ENCODE measurements at places on chromosomes 1 and 21. TPM values are rescaled to one million over a fixed set of nuclear protein-coding genes. Genes with fewer than 3 reads are reported as not detected.
A peak's percentile ranks its signal among the peaks of the same experiment; 100 is the strongest.

- no peak for DNase-seq
- peaks cover 3% of the 10 kb centered on the region for H3K4me1 ChIP-seq
- no peak overlapping the region for H3K27ac ChIP-seq
- H3K27me3 ChIP-seq = no peaks in the 10 kb centered on the region
- no peaks in the 10 kb centered on the region for H3K36me3 ChIP-seq
These were observed 1.9 kb downstream of the ETNK2 start for GRCh38 chr1:204149635-204150565.

- no peaks in the 10 kb centered on the region for H3K36me3 ChIP-seq
- H3K4me3 ChIP-seq = no peak overlapping the region
- peaks cover 4% of the 10 kb centered on the region for H3K27me3 ChIP-seq
These were observed 74.4 kb downstream of the CLCA4 start for GRCh38 chr1:86621286-86621685.

- H3K4me3 ChIP-seq = no peak overlapping the region
- no peak overlapping the region for H3K27ac ChIP-seq
- no peaks in the 10 kb centered on the region for H3K36me3 ChIP-seq
- peaks cover 2% of the 10 kb centered on the region for H3K27me3 ChIP-seq
- H3K4me1 ChIP-seq = no peaks in the 10 kb centered on the region
These were observed 139.0 kb downstream of the CAMTA1 start for GRCh38 chr1:6923955-6924881.

DNA sequence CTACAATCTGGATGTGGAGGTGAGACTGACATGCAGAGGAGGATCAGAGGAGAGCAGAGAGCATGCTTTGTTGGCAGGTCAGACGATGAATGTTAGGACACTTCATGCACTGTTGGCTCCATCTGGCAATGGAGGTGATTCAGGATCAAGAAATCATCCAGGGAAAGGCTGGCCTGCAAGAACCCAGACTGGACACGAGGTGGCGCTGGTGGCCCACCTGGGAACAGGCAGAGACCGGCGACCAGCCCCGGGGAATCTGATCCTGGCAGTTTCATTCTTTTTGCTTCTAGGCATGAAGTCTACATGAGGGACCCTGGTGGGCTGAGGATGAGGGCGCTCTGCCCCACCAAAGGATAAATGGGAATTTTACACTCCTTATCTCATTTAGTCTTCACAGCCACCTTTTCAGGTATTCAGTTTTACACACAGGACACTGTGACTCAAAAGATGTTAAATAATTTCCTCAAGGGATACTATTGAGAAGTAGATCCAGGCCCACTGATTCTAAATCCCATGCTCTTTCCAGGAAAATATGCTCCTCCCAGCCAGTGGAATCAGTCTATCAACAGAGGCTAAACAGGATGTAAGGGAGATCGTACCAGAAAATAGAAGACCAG lies 26.2 kb upstream of the SCMH1 start:
- no peak overlapping the region for H3K27ac ChIP-seq
- no peaks in the 10 kb centered on the region for H3K27me3 ChIP-seq
- H3K4me1 ChIP-seq = no peaks in the 10 kb centered on the region
- H3K4me3 ChIP-seq = no peak overlapping the region
- H3K36me3 ChIP-seq = no peaks in the 10 kb centered on the region
- peak; percentile 68 for DNase-seq

- no peak for DNase-seq
- peaks cover 21% of the 10 kb centered on the region for H3K36me3 ChIP-seq
- H3K4me3 ChIP-seq = no peak overlapping the region
- peaks cover 27% of the 10 kb centered on the region for H3K4me1 ChIP-seq
These were observed 39.5 kb downstream of the GATAD2B start for GRCh38 chr1:153883223-153883622.

DNA sequence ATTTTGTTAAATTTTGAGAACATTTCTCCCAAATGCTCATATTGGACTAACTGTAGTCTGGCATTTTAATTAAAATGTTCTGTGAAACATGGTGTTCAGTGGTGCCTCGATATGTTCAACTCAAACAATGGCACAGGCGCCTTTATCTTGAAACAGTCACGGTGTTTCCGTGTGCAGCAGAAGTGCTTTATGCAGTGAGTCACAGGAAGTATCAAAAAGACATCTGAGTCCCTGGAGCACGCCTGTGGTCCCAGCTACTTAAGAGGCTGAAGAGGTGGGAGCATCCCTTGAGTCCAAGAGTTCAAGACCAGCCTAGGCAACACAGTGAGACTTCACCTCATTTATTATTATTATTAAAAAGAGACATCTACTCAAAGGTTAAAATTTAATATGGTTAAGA lies 52.2 kb downstream of the GREM2 start:
- H3K36me3 ChIP-seq = no peaks in the 10 kb centered on the region
- H3K27me3 ChIP-seq = no peaks in the 10 kb centered on the region
- no peaks in the 10 kb centered on the region for H3K4me1 ChIP-seq
- DNase-seq = no peak

DNA sequence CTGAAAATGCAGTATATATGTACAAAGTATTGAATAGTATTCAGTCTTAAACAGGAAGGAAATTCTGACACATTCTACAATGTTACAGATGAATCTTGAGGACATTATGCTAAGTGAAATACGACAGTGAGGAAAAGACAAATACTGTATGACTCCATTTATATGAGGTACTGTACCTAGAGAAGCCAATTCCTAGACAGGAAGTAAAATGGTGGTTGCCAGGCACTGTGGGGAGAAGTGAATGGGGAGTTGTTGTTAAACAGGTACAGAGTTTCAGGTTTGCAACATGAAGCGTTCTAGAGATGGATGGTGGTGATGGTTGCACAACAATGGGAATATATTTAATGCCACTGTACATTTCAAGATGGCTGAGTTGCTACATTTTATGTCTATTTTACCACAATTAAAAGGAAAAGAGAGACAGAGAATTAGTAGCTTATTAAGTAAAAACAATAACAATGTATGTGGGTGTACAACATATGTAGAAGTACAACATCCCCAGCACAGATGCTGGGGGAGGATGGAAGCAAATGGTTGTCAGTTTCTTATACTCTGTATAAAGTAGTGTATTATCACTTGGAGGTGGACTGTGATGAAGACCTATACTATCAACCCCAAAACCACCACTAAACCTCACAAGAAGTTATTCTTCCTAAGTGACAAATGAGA lies 3.9 kb upstream of the RAB4A start:
- H3K4me3 ChIP-seq = no peak overlapping the region
- H3K27me3 ChIP-seq = no peaks in the 10 kb centered on the region
- no peak for DNase-seq
- H3K4me1 ChIP-seq = peaks cover 4% of the 10 kb centered on the region
- H3K27ac ChIP-seq = no peak overlapping the region

DNA sequence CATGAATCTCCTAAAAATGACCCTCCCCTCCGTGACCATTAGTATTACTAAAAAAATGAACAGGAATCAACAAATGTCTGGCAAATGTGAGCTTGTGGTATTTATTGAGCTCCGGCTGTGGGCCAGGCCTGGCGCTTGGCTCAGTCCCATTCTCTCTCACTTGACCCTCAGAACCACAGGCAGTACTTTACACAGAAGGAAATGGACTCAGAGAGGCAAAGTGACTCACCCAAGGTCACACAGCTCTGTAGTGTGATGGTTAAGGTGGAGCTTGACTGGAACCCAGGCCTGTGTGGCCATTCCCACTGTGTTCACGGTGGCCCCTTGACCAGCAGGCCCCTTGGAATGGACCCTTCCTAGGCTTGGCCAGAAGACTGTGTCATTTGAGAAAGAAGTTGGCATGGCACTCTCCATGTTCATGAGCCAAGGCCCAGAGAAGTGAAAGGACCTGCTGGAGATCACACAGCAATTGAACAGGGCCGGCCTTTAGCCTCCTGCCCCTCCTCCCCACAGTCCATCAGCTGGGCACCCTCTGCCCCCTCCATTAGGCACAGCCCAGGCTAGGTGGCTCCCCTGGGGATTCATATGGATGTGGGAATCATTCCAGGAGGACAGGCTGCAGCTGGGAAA lies 32.1 kb downstream of the FAM151A start:
- H3K4me3 ChIP-seq = no peak overlapping the region
- H3K36me3 ChIP-seq = no peaks in the 10 kb centered on the region
- H3K27ac ChIP-seq = no peak overlapping the region
- H3K4me1 ChIP-seq = peaks cover 7% of the 10 kb centered on the region

GRCh38 chr1:206986885-206987284 lies 16.6 kb upstream of the FCAMR start:
- H3K4me3 ChIP-seq = no peak overlapping the region
- peaks cover 6% of the 10 kb centered on the region for H3K27me3 ChIP-seq
- no peaks in the 10 kb centered on the region for H3K36me3 ChIP-seq
- H3K4me1 ChIP-seq = no peaks in the 10 kb centered on the region
- DNase-seq = no peak

DNA sequence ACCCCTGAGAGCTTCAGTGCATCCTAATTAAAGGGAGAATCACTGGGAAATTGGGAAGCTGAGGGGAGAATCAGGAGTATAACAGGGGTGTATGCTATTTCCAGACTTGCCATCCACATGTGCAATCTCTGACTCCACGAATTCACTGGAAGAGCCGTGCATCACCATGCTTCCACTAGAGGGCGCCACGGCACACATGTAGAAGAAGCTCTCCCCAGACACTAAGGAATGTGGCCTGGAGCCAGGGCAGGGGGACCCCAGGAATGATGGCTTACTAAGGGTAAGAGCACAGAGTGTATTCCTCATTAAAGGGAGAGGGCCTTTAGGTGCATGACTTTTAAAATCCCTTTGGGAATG lies 81.5 kb downstream of the ABCA4 start:
- no peak overlapping the region for H3K4me3 ChIP-seq
- H3K27me3 ChIP-seq = peaks cover 27% of the 10 kb centered on the region
- H3K27ac ChIP-seq = no peak overlapping the region
- H3K4me1 ChIP-seq = peaks cover 5% of the 10 kb centered on the region
- DNase-seq = peak; percentile 72
- no peaks in the 10 kb centered on the region for H3K36me3 ChIP-seq

DNA sequence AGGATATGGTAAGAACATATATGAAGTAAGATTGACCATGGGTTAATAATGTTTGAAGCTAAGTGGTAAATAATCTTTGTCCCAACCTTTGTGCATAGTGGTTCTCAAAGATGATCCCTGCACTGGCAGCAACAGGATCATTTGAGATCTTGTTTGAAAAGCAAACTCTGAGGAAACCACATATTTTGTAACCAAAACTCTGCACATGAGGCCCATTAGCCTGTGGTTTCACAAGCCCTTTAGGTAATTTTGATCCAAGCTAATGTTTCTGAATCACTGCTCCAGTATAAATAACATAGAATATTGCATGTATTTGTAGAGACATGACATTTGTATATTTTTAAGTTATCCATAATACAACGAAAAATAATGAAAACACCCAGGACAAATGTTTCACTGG lies 147.9 kb upstream of the RGS18 start:
- no peaks in the 10 kb centered on the region for H3K36me3 ChIP-seq
- H3K4me3 ChIP-seq = no peak overlapping the region
- H3K4me1 ChIP-seq = no peaks in the 10 kb centered on the region
- no peak for DNase-seq

DNA sequence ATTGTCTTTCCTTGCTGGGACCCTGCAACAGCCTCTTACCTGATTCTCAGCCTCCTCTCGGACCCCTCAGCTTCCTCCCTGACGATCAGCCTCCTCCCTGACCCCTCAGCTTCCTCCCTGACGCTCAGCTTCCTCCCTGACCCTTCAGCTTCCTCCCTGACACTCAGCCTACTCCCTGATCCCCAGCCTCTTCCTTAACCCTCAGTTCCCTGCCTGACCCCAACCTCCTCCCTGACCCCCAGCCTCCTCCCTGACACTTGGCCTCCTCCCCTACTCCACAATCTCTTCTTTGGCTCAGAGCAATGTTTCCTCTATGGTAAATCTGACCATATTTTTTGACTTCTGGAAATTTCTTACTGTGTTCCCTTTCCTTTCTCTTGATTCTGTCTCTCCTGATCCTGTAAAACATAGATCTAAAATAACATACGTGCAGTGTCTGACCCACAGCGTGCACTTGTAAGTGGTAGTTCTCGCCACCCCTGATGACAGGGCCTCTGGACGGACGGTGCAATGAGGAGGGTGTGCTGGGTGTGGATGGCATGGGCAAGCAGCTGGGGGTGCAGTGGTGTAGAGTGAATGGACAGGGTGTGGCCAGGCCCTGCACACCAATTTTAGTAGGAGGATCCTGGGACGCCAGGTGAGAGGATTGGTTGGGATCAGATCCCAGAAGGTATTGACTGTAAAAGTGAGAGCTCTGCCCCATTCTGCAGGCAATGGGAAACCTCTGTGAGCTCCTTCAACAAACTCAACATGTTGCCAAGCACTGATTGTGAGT lies 264.1 kb downstream of the FOXD2 start:
- peaks cover 8% of the 10 kb centered on the region for H3K27me3 ChIP-seq
- no peak for DNase-seq
- H3K4me1 ChIP-seq = no peaks in the 10 kb centered on the region
- no peaks in the 10 kb centered on the region for H3K36me3 ChIP-seq
- no peak overlapping the region for H3K27ac ChIP-seq

GRCh38 chr1:169142129-169142528 lies 35.6 kb downstream of the ATP1B1 start:
- peaks cover 17% of the 10 kb centered on the region for H3K4me1 ChIP-seq
- no peak overlapping the region for H3K27ac ChIP-seq
- peaks cover 1% of the 10 kb centered on the region for H3K36me3 ChIP-seq
- no peak for DNase-seq

GRCh38 chr1:75243124-75243523 lies 108.9 kb downstream of the LHX8 start:
- no peaks in the 10 kb centered on the region for H3K36me3 ChIP-seq
- H3K4me1 ChIP-seq = no peaks in the 10 kb centered on the region
- no peak for DNase-seq
- no peaks in the 10 kb centered on the region for H3K27me3 ChIP-seq

DNA sequence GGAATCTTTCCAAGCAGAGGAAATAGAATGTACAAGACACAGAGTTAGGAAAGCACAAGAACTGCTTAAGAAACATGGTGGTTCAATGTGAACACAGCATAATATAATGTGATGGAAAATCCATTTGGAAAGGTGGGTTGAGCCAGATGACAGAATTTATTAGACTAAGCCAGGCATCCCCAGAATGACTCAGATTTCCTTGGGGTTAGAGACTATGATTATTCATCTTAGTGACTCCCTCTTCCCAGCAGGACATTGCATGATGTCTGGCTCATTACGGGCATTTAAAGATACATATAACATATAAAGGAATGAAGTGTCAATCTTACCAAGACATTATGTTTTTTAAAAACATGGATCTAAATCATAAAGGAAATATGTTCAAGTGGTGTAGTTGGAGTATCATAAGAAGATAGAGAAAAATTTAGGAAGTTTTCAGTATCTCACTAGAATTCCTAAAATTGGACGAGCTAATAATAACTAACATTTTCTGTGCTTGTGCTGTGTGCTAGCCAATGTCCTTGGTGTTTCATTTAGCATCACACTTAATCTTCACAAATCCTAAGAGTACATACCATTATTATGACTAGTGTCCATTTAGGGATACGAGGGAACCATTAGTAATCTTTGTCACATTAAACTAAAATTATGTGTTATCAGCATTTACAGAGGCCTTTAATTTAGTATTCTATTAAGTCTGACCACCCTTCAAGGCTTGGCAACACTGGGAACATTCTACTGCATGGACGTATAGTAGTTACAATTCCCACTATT lies 41.0 kb upstream of the ST6GALNAC5 start:
- H3K36me3 ChIP-seq = no peaks in the 10 kb centered on the region
- H3K27me3 ChIP-seq = peaks cover 14% of the 10 kb centered on the region
- H3K4me3 ChIP-seq = no peak overlapping the region

- H3K27me3 ChIP-seq = peaks cover 67% of the 10 kb centered on the region
- H3K4me1 ChIP-seq = peaks cover 24% of the 10 kb centered on the region
- DNase-seq = peak; percentile 43
- H3K36me3 ChIP-seq = no peaks in the 10 kb centered on the region
- H3K4me3 ChIP-seq = peak within 1 kb of the TSS; percentile 70
These were observed at the start of gene ZNF697 for GRCh38 chr1:119647734-119648619. ZNF697 (minus strand) TSS chr1:119648266; CDS start chr1:119626100, 22,166 bp downstream.

CTSS gene
- total RNA-seq = 38.4 TPM

SLC25A34 gene
- total RNA-seq = 0.81 TPM

TEX50 gene
- total RNA-seq = not detected

PODN gene
- not detected for total RNA-seq
